ENCODE measurements at places on chromosomes 2 and 18.

DNA sequence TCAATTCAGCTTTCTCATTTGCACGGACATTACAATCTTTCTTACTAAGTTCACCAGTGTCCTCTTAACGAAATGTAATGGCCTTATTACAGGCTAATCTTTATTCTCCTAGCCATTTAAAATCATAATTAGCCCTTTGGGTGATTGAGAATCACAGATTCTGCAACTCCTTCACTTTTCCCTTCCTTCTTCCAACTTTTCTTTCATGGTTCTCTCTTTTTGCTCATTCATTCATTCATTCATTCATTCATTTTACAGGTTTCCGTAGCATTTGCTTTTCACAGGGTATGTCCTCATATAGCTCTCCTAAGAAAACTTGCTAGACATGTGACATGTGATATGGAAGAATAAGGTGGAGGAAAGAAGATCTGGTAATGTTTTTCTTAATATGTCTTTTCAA lies 16.0 kb downstream of the TBR1 start:
- DNase-seq = no peak

- no peak for DNase-seq
These were observed 48.8 kb upstream of the PPP1CB start for GRCh38 chr2:28702878-28703277.

DNA sequence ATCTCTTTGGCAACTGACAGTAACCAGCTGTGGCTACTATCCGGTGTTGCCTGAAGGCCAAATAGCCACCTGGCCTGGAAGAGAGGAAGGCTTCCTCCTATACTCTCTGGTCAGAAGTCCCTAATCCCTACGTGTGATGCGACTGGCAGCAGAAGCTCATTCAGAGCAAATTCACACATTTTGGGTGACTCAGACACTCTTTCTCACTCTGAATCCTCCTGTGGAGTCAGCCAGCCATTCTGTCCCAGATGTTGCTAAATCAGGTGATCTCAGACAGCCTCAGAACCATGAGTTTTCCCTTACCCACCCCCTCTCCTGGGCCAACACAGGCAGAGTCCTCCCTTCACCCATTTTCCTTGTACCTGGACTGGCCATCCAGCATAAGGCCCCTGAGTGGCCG lies 34.7 kb downstream of the CFAP53 start:
- DNase-seq = no peak

GRCh38 chr2:101356055-101356454 lies 31.2 kb downstream of the CREG2 start:
- no peak for DNase-seq

- DNase-seq = no peak
These were observed 29.1 kb downstream of the HPCAL1 start for GRCh38 chr2:10331702-10332401.

DNA sequence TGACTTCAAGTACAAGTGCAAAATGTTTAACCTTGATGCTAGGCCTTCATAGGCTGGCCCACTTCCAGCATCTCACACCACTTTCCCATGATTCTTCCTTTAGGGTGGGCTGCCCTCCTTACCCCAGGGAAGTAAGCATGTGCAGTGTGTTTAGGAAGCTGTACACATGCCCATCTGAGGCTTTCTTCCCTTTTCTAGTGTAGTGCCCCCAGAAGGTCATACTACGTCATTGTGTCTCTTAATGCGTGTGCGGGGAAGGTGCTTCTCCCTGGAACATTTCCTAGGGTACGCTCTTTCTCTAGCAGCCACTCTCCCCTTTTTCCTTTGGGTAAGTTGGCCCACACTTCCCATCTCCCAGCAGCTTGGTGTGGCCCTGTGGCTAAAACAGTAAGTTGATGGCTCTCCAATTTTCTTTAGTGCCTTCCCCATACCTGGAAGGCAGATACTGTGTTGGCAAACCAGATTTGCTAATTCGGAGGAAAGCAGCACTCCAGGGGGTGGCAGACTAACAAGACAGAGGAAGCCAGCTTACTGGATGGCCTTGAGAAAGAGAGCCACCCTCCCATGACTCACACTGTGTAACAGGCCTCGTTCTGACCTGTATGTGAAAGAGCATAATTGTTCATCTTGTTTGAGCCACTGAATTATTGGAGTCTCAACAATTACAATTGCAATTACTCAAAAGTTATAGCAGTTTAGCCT lies 1.1 kb upstream of the SULT6B1 start:
- DNase-seq = peak; percentile 45

GRCh38 chr18:22021701-22022100 lies 147.7 kb upstream of the GATA6 start:
- no peak for DNase-seq

DNA sequence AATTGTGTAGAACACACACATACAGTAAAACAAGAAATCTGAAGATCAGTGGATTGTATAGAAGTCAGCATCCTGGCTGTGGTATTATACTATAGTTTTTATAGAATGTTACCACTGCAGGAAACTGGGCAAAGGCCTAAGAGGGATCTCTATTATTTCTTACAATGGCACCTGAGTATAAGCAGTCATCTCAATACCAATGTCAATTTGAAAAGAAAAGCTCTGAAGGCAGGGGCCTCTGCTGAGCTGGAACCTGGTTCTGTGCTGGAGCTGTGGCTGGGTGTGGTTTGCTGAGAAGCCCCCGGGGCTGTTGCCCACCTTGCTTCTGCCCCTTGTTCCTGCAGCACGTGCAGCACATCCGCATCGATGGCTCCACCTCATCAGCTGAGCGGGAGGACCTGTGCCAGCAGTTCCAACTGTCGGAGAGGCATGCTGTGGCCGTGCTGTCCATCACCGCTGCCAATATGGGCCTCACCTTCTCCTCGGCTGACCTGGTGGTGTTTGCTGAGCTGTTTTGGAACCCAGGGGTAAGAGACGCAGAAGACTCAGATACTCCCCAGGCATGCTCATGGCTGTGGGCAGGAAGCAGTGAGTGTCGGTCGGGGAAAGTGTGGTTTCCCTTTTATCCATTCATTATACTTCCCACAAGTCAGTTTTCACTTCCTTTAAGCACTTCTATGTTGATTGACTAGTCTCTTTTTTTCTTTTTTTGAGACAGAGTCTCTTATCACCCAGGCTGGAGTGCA lies 23.5 kb upstream of the RPL37A start:
- no peak for DNase-seq

GRCh38 chr2:207155516-207156444 lies 10.0 kb downstream of the KLF7 start:
- no peak for DNase-seq

DNA sequence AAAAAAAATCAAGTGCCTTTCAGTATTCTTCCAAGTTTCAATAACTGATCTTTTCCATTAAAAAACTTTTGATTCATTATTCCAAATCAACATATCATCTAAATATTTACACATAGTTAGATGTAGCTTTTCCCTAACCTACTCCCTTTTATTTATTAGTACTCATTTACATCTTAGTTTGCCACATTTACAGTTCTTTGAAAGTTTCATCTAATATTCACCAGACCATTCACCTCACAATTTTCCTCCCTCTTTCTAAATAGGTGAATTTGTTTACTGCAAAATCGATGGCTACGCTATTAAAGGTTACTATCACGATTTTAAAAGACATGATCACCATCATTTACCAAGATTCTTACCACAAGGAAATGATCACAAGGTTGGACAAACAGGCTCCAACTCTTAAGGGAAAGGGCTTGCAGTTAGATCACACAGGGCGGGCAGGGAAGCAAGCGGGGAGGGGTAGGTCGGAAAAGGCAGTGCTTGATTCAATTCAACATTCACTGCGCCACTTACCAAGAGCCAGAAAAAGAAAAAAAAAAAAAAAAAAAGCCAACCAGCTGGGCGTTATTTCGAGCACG lies 654 bp upstream of the MARCHF7 start:
- no peak for DNase-seq

DNA sequence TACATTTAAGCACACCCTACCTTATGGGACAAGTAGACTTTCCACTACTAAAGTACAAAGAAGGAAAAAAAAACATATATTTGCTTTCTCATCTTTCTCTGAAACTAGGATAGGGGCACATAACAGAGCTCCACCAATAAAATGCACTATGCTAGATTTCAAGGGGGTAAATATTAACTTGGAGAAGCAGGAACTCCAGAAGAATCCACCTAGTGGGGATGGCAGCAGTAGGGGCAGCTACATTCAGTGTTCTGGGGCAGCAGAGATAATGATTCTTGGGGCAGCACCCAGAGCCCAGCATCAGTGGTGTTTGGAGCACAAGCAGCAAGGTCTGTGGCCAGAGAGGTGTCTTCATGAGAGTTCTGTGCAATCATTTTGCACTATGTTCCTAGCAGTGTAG lies 64.7 kb downstream of the DTNB start:
- DNase-seq = no peak

DNA sequence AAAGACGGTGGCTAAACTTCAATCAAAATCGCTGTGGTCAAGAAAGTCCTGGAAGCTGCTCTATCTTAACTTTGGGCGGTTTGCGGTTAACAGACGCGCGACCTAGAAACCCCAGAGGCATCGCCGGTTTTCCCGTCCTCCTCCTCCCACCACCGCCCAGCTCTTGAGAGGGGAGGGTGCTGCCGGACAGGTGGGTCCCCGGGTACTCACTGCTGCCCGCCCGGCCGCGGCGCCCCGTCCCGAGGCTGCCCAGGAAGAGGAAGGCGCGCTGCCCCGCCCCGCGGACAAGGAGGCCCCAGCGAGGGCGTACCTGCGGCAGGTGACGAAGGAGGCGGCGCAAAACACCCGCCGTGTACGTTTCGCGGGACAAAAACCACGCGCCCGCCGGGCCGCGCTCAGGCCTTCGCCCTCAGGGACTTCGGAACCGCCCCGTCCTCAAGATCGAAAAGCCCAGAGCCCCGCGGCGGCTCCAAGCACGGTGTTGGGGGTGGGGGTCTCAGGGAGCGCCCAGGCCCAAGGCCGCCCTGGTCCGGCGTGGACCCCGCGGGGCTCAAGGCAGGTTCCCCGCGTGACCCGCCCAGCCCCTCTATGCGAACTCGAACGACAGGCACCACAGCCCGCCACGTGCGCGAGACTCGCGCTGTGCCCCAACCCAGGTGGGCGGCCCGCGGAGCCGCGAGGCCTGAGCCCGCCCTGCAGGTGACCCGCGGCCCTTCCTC lies at the start of gene SH3YL1:
Gene SH3YL1, minus strand, starts transcription at position 259 of the 719 bp plus-strand sequence. Its CDS starts 48 bp downstream, at position 211.
- no peak for DNase-seq

DNA sequence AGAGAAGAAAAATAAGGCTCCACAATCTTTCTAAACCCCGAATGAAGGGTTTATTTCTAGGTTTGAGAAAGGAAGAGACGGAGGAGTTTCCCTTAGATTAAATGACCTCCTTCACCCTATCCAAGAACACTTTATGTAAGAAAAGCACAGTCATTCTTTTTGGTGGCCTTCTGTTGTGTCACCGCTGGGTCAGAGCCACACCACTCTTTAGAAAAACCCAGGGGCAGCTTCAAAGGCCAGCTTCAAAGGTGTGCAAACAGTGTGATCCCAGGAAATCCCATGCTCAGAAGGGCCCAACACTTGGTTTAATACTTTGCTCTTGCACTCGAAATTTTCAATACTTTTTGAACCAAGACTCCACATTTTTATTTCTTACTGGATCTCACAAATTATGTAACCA lies 7.1 kb downstream of the ST8SIA3 start:
- no peak for DNase-seq

- DNase-seq = no peak
These were observed 165.7 kb downstream of the CPS1 start for GRCh38 chr2:210722092-210722491.

DNA sequence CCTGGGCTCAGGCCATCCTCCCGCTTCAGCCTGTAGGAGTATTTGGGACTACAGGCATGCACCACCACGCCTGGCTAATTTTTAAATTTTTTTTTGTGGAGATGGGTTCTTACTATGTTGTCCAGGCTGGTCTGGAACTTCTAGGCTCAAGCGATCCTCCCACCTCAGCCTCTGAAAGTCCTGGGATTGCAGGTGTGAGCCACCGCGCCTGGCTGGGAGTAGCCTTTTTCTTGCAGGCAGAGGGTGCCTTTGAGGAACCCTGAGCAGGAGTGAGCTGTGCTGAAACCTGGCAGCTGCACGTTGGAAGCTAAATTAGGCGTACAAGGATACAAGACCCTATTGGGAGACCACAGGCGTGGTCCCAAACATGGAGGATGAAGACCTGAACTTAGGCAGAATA lies 8.0 kb downstream of the CTDSP1 start:
- no peak for DNase-seq

- no peak for DNase-seq
These were observed 111.5 kb upstream of the LDLRAD4 start for GRCh38 chr18:13107074-13107473.

DNA sequence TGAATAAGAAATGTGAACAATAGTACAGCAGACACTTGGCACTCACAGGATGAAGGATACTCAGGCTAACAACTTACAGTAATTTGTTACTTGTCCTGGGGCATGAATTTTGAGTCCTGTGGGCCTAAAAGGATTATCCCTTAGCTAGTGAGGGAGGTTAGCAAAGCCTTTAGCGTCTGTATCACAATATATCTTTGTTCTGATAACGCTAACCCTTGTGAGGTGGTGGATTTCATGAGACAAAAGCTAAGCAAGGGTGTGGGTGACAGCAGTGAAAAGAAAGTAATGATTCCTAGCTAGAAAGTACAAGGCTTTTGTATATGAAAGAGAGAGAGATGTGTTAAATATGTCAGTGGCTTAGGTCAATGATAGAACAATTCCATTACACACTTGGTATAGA lies 46.8 kb upstream of the TTC21B start:
- DNase-seq = no peak

DNA sequence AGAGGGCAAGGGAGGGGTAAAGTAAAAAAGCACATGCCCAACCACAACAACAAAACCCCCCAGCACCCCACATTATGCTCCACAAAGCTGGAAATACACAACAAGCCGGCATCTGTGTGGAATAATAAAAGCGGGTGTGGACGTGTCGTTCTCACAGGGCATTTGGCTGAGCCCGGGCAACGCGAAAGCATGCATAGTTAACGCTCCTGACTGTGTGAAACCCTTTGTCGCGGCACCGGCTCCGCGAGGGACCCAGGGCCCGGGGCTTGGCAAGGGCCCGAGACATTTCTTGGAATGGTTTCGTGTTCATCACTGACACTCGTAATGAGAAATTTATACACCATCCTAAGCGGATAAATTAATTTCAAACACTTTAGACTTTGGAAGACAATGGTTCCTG lies 165.6 kb downstream of the INHBB start:
- no peak for DNase-seq

- DNase-seq = no peak
These were observed 43.7 kb downstream of the ARL4C start for GRCh38 chr2:234453216-234453615.

GRCh38 chr2:154158101-154158500 lies 286.4 kb downstream of the GALNT13 start:
- DNase-seq = no peak

GRCh38 chr2:217054791-217055190 lies 194.9 kb upstream of the TNP1 start:
- DNase-seq = no peak

DNA sequence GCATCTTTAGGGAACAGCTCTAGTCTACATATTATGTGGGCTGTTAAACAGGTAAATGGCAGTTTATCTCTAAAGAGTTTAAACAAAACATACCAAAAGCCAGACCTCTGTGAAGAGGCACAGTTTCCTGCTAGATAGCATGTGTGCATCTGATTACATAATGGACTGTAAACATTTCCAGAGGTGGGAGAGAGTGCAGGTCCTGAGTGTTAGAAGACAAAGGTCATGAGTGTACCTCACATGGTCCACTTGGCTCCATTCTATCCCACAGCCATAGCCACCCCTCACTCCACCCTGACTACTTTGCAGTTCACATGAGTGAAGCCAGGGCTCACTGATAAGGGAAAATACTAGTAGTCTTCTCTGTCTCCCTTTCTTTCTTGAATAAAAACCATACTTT lies 233.4 kb downstream of the MTX2 start:
- DNase-seq = no peak
